Kidney tubule cell (primary cell): ENCODE measurements at places on chromosomes 12 and 14.
A peak's percentile ranks its signal among the peaks of the same experiment; 100 is the strongest.

GRCh38 chr12:74890237-74890599 is 319.4 kb downstream of the KCNC2 start:
- DNase-seq: peak; percentile 90

DNA sequence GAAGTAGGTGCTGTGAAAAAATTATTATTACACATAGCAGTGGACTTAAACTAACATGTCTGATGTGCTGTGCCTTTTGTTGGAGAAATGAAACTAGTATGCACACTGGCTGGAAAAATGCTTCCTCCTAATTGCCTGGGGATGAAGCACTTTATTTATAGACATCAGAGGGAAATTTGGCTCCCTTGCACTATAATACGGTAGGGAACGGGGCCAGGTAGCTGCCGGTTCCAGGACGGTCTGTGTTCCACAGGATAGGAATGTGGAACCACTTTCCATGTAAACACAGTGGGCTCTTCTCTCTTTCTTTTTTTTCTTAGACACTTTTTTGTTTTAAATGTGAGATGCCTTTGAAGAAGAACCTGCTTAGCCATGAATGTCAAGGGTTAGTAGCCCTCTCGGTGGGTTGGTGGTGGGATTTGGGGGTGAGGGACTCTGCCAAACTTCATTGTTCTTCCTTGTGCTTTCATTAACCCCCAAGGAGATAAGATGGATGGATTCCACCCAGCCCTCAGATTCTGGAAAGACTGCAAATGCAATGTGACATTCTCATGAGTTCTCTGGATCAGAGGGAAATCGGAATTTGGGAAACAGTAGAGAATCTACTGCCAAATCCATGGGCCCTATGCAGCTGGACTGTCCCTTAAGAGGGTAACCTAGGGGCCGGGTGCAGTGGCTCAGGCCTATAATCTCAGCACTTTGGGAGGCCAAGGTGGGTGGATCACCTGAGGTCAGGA is 58.0 kb upstream of the GSC start:
- no peak for DNase-seq

GRCh38 chr14:93945070-93945399 is 17.9 kb downstream of the FAM181A start:
- DNase-seq: no peak

GRCh38 chr14:57486767-57487379 is 6.8 kb downstream of the CCDC198 start:
- DNase-seq: peak; percentile 79

- DNase-seq: no peak
These were observed at the start of gene APOLD1 for GRCh38 chr12:12784911-12785814. TSS of gene APOLD1 (plus strand) at chr12:12785659. CDS start at chr12:12785692, 33 bp downstream.

DNA sequence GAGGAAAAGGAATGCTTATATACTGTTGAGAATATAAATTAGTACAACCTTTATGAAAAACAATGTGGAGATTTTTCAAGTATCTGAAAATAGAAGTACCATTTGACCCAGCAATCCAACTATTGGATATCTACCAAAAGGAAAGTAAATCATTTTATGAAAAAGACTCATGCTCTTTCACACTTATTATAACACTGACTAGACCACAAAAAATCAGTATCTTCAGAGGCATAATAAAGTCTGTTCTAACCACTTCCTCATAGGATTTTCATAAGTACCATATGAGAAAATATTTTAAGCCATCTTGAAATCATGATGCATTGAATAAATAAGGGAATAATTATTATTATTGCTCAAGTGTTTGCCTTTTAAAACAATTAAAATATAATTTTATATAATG is 90.8 kb downstream of the SLCO1B1 start:
- DNase-seq: no peak

GRCh38 chr12:116954710-116955381 is 44.1 kb downstream of the FBXW8 start:
- no peak for DNase-seq

- DNase-seq: no peak
These were observed 8.7 kb downstream of the MYRFL start for GRCh38 chr12:69833696-69834095.

GRCh38 chr14:100523843-100524169 is 63.4 kb downstream of the BEGAIN start:
- no peak for DNase-seq

- DNase-seq: no peak
These were observed 71.0 kb downstream of the RCOR1 start for GRCh38 chr14:102663440-102663839.

DNA sequence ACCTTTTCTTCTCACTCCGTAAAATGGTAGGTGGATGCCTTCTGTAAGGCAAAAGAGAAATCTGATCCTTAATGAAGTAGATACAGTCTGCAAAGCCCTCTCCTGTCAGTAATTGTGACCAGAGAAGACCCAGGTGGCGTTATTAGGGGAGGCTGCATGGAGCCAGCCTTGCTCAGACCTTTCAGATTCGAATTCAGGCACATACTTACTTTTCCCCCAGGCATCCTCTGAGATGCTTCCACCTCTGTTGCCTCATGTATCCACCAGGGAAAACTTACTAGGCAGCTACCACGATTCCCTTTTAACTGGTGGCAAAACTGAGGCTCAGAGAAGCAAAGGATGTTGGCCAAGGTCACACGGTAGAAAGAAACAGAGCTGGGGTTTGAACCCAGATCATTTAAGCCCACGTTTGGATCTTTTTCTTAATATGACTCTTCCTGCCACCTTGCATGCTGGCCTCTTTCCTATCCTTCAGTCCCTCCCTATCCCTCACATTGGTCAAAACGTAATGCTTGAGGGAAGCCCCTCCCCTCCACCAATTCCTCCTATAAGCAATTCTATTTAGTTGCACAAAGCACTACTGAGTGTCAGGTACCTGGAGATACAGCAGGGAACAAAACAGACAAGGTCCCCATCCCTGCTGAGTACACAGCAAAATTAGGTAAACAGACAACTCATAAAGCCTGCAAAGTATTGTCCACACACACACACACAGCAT is 179.4 kb downstream of the KSR2 start:
- no peak for DNase-seq

DNA sequence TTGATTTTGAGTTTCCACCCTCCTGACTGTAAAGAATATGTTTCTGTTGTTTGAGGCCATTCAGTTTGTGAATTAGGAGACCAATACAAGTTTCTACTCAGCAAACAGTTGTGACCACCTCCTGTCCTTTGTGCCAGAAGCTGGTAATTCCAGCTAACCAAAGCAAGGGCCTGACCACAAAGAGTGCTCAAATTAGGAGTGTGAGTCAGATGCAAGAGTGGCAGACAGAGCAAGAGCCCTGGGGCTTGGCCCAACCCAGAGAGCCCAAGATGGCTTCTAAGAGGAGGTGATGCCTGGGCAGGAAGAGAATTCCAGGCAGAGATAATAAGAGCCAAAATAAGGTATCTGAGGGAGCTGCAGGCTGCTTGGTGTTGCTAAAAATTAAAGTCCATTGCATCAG is 77.7 kb upstream of the C14orf132 start:
- DNase-seq: peak; percentile 67

DNA sequence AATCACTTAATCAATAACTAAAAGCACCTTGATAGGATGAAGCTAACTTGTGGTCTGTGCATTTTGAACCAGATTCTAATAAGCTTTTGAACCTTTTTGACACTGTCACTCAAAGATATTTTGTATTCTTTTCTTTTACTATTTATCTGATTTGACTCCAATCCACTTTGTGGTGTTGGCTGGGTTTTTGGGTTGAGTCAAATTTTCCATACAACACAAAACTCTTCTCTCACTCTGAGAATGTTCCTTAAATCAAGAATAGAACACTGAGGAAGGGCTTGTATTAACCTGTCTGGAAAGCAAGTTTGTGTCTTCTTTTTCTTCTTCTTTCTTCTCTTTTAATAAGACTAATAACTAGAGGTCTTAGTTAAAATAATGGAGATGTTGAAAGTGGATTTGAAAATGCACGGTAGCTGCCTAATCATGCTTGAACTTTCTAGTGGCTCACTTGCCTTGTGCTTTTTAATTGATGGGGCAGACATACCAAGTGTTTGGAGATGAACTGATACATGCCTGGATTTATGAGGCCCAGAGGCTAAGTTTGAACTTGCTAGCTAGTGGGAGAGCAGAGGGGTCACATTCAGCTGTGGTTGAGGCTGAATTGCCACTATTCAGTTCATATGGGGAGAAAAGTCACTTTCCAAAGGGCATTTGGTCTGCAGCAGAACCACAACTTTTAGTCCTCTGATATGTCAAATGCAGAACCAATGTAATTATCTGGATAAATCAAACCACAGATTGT is 93.5 kb upstream of the PTHLH start:
- DNase-seq: no peak

- no peak for DNase-seq
These were observed 79.1 kb downstream of the LRIG3 start for GRCh38 chr12:58841058-58841798.

GRCh38 chr12:16329594-16329993 is 17.9 kb upstream of the MGST1 start:
- peak; percentile 14 for DNase-seq
